Fibroblast of skin of left biceps (primary cell): ENCODE measurements at places on chromosomes 5 and 9.

GRCh38 chr5:142925795-142926194 is 155.6 kb downstream of the ARHGAP26 start:
- DNase-seq = peak; percentile 53

DNA sequence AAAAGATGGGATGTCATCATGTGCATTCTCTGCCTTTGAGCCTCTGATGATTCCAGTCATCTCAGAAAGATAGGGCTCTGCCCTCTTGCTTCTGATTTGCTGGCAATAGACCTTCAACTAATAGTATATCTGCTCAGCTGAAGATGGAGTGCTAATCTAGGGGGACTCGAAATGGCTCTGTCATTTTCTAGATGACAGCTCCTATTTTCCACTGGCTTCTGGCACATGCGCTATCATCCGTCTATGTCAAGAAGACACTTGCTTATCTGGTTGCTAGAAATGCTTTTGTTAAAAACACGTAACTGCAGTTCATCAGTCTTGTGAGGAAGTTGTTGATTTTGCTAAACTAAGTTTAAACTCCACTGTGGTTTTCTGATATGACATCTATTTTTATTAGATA is 265.5 kb upstream of the ZNF608 start:
- DNase-seq = no peak

DNA sequence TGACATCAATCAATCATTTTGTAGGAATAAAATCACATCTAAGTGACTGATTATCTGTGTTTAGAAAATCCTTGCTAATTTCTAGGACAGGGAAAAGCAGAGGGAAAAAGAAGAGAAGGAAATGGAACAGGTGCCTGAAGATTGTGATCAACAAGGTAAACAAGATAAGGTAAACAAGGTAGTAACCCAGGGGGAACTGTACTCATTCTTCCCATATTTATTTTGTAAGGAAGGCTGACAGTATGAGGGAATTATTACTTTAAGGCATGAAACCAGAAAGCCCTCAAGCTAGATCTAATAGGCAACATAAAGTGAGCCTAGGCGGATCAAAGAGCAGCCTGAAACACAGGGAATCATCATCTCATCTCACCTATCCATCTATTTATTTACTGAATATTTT is 231.1 kb downstream of the MLLT3 start:
- DNase-seq = no peak

DNA sequence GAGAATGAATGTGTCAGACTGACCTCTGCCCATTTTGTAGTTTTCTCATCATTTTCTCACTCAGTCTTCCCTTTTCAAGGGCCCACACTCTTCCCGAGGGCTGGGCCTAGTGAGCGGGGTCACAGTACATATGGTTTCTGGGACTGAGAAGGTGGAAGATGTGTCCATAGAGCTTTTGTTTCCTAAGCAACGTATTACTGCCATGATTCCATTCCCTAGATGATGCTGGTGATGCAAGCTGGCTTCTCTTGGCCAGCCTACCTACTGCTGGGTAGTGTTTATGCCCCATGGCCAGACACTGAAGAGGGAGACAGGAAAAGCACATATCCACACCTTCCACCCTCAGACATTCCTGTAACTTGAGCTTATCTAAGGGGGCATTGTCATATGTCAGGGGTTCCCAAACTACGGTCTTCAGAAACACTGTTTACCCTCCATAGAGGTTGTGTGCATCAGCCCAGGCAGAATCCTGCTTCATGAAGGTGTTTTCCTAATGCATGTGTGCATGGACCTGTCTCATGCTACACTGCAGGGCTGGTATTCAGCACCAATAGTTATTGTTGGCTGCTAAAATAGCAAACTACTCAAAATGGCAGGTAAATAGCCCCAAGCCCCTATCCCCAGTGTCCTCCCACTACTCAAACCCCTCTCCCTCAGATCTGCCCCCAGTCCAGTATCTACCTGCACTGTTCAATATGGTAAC is 9.5 kb downstream of the IRF1 start:
- no peak for DNase-seq

- DNase-seq = no peak
Measured at GRCh38 chr5:42801516-42802166, 10.1 kb downstream of the SELENOP start.

GRCh38 chr5:75626959-75627358 is 15.7 kb downstream of the ANKDD1B start:
- DNase-seq = no peak

- no peak for DNase-seq
Measured at GRCh38 chr5:164361986-164362385, 856.6 kb downstream of the MAT2B start.

- no peak for DNase-seq
Measured at GRCh38 chr5:107849118-107849517, 178.4 kb upstream of the EFNA5 start.

DNA sequence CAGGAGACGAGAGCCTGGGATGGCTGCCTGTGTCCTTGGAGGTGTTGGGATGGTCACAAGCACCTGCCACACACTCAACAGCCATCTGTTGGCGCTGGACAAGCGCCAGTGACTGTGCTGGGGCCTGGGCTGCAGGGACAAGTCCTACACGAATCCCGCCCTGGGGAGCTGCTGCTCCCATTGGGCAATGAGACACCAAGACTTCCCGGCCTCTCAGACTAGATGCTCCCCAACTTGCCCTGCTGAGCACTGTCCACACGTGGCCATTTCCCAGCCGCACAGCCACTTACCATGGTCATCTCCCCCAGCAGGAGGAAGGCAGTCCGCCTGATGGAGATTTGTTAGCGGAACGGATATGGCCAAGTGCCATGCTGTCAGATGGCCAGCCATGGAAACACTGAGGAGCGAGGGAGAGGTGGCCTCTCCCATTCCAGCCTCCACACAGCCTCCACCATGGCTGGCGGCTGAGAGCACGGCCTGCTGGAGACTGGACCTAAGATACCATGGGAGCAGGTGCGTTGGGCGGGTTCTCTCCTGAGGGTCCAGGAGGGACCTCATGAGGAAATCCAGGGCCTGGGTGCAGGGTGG is 43.9 kb downstream of the PRRT1B start:
- no peak for DNase-seq

DNA sequence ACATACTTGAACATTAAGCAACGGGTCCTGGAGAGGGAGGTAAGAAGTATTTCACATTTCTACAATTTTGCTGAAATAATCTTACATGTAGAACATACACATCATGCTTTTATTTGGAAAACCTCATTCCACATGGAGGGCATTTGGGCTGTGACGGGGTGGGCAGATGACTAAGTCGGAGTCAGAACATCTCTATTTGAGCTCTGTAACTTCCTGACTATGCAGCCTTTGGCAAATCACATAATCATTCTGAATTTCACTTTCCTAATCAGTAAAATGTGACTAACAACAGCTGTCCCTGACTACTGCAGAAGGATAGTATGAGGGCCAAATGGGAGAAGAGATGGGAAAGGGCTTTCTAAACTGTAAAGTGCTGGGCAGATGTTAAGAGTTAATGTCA is 17.1 kb upstream of the IL6ST start:
- DNase-seq = peak; percentile 83

DNA sequence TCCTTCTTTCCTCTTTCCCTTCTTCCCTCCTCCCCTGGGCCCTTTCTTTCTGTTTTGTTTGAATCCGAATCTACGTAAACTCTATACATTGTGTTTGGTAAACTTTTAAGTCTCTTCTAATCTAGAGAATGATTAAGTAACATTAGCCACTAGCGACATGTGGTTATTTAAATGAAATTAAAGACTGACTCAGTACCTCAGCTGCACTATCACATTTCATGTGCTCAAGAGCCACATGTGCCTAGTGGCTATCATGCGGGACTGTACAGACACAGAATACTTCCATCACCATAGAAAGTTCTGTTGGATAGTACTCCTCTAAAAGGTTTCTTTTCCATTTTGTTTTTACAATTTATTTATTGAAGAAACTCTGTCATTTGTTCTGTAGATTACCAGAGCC is 29.0 kb downstream of the DCTN4 start:
- DNase-seq = no peak

DNA sequence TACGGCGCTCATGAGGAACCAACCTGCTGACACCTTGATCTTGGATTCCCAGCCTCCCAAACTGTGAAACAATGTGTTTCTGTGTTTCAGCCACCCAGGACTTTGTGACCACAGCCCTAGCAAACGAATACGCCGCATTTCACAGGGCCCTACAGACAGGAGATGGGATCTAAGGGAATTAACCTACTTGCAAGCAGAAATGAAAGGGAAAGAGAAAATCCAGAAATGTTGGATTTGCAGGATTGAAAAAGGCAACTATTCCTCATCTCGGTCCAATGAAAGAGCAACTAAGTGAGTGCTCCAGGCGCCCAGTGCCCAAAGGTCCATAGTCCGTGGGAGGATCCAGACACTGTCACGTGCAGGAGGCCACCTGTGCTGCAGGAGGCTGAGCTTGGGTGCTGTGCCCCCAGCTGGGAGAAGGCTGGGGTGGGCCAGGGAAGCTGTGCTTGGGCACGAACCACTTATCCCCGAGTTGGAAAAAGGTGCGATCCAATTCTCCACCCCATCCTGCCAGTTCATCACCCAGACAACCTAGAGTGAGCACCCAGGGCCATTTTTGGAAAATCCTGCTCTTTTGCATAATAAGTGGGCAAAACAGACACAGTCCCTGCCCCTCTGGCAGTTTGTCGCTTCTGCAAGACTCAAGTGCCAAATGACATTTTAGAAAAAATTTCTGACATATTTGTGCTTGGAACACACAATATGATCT is 177.9 kb downstream of the C9orf50 start:
- no peak for DNase-seq

DNA sequence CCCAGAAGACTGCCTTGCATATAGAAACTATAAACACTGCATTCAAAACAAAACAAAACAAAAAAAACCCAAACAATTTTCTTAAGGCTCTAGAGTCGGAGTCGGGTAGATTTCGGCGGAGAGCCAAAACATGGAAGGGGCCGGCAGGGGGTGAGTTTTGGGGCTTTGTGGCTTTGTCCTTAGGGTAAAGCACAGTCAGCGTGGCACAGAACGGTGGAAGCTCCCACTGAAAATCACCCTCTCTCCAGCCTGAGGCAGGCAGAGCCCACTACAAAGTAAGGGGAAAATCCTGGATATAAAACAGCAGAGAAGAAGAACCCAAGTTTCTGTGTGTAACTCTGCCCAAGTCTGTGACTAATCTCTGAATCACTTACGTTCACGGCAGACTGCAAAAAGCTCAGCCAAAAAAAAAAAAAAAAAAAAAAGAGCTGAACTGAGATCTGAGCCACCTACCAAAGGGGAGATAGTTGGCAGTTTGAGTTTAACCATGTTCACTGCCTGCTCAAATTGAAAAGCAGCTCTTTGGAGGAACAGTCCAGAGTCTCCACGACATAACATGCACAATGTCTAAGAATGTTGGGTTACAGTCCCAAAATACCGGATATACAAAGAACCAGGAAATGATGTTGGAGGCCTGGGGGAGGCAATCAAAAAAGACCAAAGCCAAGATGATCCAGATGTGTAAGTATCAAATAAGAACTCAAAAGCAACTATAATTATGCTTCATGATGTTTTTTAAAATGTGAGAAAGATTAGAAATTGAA is 26.6 kb upstream of the OR2K2 start:
- DNase-seq = peak; percentile 65

- no peak for DNase-seq
Measured at GRCh38 chr5:158701007-158701391, 398.7 kb downstream of the EBF1 start.

DNA sequence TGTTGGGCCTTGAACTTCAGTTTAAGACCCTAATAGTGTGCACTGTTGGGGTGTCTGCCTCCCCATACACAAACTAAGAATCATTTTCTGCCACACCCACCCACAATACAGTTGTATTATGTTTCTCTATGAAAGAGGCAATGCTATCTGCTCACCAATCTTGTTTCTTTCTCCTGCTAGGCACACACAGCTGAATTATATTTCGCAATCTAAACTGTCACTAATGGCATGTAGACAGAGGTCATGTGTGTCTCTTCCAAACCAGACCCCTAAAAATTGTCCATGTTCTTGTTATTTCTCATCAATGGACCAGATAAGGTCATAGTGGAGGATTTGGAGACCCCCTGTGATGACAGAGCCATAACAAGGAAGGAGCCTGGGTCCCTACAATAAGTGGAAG is 57.3 kb downstream of the RIGI start:
- no peak for DNase-seq

GRCh38 chr5:1723476-1723875 is 76.2 kb downstream of the MRPL36 start:
- no peak for DNase-seq

GRCh38 chr5:171978016-171978415 is 28.4 kb downstream of the FBXW11 start:
- no peak for DNase-seq

- DNase-seq = no peak
Measured at GRCh38 chr9:32292611-32293010, 91.8 kb upstream of the ACO1 start.

DNA sequence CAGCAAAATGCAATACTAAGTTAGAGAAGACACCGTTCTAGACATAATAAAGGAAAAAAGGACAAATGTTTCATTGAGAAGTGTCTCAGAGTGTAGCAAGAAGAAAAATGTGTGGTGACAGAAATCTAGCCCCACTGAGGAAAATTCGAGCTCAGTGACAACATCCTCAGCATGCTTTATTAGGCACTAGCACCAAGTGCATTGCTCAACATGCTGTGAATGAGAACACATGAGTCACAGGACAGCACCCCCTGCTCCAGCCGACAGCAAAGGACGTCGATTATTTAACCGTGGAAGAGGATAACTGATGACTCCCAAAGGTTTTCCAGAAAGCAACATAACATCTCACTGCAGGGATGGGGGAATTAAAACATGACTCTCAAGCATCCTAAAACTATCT is 182.7 kb downstream of the GNAQ start:
- peak; percentile 55 for DNase-seq

- no peak for DNase-seq
Measured at GRCh38 chr5:143693651-143694252, 118.2 kb upstream of the HMHB1 start.

DNA sequence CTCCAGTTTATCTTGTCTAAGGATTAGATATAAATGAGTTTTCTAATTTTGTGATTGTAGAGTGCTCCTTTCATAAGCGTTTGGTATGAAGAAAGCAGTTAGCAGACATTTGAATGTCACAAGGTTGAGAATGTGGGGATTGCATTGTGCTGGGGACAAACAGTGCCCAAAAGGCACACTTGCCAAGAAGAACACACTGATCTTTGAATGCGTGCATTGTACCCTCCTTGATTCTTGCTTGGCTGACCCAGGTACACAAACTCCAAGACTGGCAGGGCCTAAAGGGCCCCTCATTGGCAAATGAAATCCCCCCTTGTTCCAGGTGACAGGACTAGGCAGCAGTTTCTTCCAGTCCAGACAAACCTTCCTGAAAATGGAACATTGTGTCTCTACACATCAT is 96.9 kb upstream of the LIFR start:
- no peak for DNase-seq

GRCh38 chr5:87705876-87706275 is 293.1 kb upstream of the CCNH start:
- no peak for DNase-seq

DNA sequence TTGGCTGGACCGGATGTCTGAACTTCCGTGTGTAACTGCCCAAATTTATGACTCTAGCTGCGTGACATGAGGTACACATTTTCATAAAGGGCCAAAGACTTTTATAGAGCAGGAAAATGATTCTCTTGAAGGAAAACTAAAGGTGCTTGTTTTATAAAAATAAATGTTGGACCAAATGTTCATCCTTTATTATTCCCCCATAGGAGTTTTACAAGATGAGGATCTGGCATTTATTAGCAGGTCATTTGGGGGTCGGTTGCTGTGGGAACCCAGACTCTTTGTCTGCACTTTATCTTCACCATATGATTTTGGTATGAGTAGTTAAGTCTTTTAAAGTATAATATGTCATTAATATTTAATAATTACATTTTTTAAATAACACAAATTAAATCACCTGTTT is 571.2 kb downstream of the EFNA5 start:
- DNase-seq = no peak

GRCh38 chr9:12271421-12271891 is 421.7 kb upstream of the TYRP1 start:
- no peak for DNase-seq
